Activated T-helper 9 cell treated with anti-CD3 and anti-CD28 coated beads, Interleukin-2, amount 50 U/mL, for 16 hours (primary cell): ENCODE measurements at places on chromosomes 16 and 17.

GRCh38 chr17:82101301-82101715 is 3.3 kb upstream of the FASN start:
- DNase-seq: no peak

- DNase-seq: no peak
Observed at GRCh38 chr16:411576-412265, 10.0 kb downstream of the DECR2 start.

DNA sequence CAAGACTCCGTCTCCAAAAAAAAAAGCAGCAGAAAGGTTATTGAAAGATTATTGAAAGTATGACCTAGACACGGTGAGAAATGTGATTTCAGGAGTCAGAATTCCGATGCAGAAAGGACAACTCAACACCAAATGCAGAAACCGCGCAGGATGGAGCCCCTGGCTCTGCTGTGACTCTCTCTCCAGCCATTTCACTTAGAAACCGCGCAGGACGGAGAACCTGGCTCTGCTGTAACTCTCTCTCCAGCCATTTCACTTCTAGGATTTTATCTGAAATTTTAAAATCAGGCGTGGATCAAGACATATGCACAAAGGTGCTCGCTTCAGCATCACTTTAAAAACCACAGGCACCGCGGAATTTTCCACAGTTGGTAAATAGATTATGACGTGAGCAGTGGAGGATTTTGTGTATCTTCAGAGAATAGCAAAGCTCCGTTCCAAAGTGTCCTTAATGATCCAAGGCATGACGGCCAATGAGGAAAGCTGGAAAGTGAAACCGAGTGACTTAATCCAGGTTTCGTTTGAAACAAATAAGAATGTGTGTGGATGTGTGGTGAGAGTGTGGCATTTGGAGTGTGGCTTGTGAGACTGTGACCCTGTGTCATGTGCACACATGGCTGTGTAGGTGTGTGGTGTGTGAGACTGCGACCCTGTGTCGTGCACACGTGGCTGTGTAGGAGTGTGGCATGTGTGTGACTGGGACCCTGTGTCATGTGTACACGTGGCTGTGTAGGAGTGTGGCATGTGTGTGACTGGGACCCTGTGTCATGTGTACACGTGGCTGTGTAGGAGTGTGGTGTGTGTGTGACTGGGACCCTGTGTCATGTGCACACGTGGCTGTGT is 9.5 kb downstream of the UTS2R start:
- DNase-seq: no peak

DNA sequence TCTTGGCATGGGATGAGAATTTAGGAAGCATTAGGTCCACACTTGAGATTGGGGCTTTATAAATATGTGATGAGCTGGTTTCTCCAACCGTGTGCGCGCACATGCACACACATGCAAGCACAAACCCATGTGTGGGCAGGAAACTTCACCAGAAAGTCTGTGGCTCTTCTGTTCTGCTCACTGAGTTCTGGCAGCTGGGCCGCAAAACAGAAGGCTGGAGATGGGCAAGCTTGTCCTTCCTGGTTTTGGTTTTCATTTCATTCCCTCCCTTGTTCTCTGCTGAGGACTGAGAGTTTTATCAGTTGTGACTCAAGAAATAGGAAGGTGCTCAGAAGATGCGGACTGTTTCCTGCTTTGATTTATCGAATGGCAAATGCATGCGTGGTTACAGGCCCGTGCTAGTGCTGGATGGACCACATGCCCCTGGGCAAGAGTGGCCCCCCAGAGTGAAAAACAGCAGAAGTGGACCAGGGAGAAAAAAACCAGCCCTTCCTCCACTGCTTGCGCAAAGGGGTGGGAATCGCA is 14.1 kb downstream of the MAP3K14 start:
- DNase-seq: no peak

GRCh38 chr17:69516225-69516624 is 101.7 kb downstream of the MAP2K6 start:
- DNase-seq: no peak

DNA sequence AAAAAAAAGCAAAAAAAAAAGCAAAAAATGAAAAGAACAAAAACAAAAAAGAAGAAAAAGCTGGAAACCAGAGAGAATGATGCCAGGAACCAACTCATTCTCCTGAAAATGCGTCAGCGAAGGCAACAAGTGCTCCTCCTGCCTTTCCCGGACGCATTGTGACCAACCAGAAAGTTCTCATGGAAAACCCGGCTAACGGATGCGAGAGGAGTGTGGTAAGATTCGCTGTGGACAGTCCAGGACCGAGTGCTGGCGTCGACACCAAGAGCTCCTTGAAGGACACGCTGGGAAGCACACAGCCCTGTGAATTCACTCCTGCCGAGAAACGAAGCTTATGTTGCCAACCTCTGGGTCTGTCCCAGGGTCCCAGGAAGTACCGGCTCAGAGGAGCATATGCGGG is 43.4 kb downstream of the METRNL start:
- DNase-seq: no peak

GRCh38 chr17:81200695-81201580 is 21.8 kb downstream of the CEP131 start:
- no peak for DNase-seq

- no peak for DNase-seq
Observed at GRCh38 chr17:39915559-39915958, 2.9 kb downstream of the GSDMB start.

DNA sequence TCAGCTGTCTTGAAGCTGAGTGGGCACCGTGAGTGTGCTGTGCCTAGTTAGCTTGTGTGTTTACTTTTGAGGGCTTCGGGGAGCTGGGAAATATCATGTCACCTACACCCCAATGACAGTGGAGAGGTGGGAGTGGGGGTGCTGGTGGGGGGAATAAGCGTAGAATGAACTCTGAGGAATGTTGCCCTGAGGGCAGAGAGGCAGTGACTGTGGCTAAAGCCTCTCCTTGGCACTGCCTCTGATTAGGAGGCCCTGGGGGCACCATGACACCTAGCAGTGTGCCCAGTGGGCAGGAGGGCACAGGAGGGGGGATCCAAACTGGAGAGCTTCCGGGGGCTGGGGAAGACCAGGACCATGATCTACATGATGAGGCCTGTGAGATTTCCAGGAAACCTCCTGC is 24.8 kb downstream of the CACNA1G start:
- DNase-seq: no peak

- no peak for DNase-seq
Observed at GRCh38 chr17:39224778-39225307, 902 bp downstream of the STAC2 start.

- DNase-seq: no peak
Observed at GRCh38 chr17:43814714-43815113, 18.2 kb downstream of the MPP3 start.

DNA sequence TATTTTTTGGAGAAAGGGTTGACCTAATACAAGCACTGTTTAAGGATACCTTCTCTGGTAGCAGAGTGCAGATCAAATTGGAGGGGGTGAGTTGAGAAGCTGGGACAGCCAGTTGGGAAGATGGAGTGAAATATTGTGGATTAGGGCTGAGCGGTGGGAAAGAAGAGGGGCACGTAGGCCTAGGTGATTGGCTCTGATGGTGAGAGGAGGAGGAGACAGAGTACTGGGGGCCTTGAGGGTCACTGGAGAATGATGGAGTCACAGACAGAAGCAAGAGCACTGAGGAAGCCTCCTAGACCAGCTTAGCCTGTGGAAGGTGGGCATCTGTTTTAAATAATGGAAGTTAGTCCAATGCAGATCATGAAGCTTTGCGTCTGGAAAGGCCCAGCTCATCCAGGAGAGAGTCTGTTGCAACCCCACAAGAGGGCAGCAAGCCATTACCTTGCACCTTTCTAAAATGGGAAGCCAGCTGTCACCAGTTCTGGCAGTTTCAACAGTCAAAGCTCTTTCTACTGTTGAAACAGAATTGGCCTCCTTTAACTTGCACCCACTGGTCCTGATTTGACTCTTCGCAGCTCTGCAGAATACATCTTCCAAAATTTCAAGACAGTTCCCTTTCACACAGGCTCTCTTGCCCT is 11.8 kb downstream of the SLC9A5 start:
- no peak for DNase-seq

- no peak for DNase-seq
Observed at GRCh38 chr17:30969989-30970830, 629 bp upstream of the RNF135 start.

- DNase-seq: no peak
Observed at GRCh38 chr17:19630035-19630434, 18.5 kb upstream of the ALDH3A2 start.

DNA sequence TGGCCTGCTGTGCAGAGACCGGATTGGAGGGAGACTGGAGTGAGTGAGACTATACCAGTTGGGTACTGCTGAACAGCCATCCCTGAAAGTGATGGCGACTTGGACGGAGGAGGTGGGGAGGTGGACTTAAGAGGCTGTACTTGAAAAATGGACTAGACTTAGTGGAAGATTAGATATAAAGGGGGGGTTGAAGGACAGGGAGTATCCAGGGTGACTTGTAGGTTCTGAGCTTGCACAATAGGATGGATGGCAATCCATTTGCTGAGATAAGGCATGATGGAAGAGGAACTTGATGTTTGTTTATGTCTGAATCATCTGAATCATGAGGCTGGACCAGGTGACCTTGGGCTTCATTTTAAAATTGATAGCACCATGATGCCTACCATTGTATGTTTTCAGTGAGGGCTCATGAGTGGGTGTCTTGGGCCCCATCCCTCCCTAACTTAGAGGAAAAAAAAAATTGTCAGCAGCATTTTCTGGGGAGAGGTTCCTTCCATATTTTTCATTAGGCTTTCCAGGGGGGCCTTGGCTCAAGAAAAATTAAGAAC is 41.2 kb downstream of the PRKCA start:
- DNase-seq: no peak

DNA sequence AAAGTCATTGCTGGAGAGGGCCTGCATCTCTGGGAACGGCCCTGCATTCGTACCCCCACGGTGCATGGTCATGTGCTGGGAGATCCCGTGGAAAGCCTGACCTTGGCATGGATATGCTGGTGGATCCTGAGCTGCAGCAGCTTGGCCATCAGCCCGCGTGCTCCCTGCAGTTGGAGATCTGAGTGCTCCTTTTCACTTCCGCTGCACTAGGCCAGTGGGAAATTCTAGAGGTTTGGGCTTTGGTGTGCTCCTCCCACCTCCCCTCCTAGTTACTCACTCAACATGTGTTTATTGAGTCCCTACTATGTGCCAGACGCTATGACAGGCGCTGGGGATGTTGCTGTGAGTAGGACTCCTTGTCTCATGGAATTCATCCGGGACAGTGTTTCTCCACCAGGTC is 91.1 kb downstream of the RGS9 start:
- no peak for DNase-seq

DNA sequence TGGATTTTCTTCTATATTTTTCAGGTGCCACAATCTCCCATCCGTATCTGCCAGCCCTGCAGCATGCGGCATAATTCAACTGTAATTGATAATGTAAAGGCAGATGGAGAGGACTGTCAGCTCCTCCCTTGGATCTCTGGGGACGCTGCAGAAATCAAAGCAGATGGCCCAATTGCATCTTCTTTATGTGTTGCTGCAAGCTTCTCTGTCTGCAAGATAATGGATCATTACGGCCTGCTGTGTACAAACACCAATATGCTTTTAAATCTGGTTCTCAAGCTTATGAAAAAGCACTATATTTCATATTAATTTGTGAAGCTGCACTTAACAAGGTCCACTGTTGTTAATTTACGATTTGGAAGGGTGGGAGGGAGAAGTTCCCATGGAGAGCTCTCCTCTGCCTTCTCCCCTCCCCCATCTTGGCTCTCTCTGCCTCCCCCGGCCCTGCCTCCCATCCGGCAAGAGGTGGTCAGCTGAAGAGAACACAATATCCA is 607.5 kb downstream of the TOX3 start:
- DNase-seq: no peak

DNA sequence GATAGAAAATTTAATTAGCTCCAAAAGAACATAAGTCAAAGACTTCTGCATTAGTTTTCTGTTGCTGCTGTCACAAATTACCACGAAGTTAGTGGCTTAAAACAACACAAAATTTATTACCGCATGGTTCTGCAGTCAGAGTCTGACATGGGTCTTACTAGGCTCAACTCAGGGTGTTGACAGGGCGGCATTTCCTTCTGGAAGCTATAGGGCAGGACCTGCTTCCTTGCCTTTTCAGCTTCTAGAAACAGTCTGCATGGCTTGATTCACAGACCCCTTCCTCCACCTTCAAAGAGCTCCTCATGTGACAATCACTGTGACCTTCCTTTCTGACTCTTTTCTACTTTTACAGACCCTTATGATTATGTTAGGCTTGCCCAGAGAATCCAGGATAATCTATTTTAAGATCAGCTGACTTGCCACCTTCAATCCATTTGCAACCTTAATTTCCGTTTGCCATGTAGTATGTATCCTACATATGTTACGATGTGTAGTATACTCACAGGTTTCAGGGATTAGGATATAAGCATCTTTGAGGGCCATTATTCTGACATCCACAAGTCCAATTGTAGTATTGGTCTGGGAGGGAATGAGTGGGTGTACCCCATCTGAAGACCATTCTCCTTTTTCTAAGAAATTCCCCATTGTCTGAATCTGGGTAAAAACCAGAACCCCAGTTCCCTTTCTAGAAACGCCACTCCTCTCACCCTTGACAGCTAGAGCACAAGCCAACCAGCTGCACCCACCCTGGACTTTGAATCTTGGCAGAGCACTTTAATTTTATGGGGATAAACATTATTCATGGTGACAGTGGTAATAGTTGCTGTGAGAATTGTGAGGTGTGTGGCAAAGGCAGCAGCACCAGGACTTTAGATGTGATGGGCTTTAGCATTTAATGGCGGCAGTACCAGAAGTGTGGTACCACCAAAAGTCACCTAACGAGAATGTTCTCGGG is 265.5 kb downstream of the KCNJ2 start:
- DNase-seq: no peak

- no peak for DNase-seq
Observed at GRCh38 chr17:38457577-38458371, 29.5 kb downstream of the ARHGAP23 start.

DNA sequence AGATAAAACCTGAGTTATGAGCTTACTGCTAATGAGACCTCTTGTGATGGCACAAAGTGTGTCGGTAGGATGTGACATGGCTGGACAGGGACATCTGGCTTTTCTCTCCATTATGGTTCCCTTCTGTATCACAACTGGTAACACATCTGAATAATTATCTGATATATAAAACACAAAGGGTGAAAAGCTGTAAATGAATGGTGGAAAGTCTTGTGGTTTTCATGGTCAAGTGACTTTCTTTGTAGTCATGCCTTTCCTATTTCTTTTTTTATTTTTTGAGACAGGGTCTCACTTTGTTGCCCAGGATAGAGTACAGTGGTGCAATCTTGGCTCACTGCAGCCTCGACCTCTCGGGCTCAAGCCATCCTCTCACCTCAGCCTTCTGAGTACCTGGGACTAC is 35.3 kb upstream of the ZFHX3 start:
- DNase-seq: no peak

DNA sequence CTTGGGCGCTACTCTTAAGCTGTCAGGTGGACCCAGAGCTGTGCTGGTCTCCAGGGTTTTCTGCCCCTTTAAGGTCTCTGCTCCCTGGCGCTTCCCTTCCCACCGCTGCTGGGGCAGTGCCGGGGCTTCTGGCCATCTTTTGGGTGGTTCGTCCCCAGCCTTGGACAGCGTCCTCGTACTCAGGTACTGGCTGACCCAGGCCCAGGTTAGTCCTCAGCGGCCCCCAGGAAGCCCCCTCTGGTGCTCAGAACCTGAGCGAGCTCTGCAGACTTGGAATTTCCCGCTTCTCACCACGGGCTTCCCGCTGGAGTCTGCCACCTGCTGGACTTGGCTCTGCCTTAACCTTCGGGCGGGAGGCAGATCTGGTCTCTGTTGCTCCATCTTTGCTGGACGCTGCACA is 94.1 kb upstream of the ZNF750 start:
- DNase-seq: no peak
